ENCODE measurements at places on chromosomes 16 and 17. TPM values are rescaled to one million over a fixed set of nuclear protein-coding genes. Genes with fewer than 3 reads are reported as not detected.

Gene KRTAP4-4
- not detected for total RNA-seq

Gene UTS2R
- total RNA-seq: not detected

Gene KRTAP4-1
- total RNA-seq: not detected

Gene OSGIN1
- 15.6 TPM for total RNA-seq

Gene CA7
- not detected for total RNA-seq

Gene MYH2
- total RNA-seq: not detected

Gene EVI2A
- not detected for total RNA-seq

Gene GINS3
- 11.9 TPM for total RNA-seq

Gene FBXO47
- not detected for total RNA-seq

Gene C16orf92
- not detected for total RNA-seq

Gene HBA2
- not detected for total RNA-seq

Gene ZMYND15
- 2.5 TPM for total RNA-seq

Gene CEP112
- total RNA-seq: 5.4 TPM

Gene TRPV3
- total RNA-seq: 0.38 TPM

Gene ITGAX
- 1.6 TPM for total RNA-seq

Gene MYH13
- not detected for total RNA-seq

Gene TBC1D26
- not detected for total RNA-seq

Gene SOCS1
- total RNA-seq: 5.8 TPM

Gene SLC6A4
- not detected for total RNA-seq

Gene SULT1A4
- 6.9 TPM for total RNA-seq

Gene CACNG5
- not detected for total RNA-seq

Gene CCDC154
- 6.1 TPM for total RNA-seq

Measured in Calu3 (cell line).